ENCODE measurements at places on chromosomes 16 and 17.

DNA sequence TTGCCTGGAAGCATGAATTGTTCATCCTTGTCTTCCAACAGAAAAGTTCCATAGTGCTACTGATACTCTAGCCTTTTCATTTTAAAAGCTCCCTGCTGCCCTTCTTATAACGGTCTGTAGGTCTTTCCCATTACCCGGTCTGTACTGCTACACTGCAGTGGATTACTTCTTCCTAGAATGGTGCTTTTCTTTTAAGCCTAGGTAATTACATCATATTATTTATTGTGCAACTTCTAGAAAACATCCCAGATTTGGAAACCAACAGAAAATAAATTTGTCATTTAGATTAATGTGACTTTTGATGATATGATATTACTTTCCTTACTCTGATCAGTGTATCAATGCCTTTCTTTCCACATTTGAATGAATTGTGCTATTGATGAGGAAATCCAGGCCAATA, 199.4 kb downstream of the TANC2 start:
- no peak for DNase-seq

GRCh38 chr17:4272972-4273368, 9.2 kb upstream of the ANKFY1 start:
- no peak for DNase-seq

DNA sequence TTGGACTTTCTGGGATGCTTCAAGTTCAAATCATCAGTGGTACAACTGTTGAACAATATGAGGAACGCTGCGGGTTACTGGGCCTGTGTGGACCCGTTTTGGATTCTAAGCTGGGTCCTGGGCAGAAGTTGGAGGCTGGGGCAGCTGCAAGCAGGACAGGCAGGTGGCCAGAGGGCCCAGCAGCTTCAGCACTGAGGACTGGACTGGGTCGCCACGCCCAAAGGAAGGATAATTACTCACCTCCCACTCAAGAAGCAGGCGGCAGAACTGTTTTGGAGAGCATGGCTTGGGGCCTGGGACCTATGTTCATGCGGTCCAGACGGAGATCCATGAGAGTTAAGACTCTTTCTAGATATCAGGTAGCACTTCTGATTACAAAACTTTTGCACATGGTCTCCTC, 1.5 kb upstream of the ZNHIT3 start:
- DNase-seq: no peak

- no peak for DNase-seq
Measured at GRCh38 chr16:30535106-30535776, 583 bp upstream of the ZNF747 start.

DNA sequence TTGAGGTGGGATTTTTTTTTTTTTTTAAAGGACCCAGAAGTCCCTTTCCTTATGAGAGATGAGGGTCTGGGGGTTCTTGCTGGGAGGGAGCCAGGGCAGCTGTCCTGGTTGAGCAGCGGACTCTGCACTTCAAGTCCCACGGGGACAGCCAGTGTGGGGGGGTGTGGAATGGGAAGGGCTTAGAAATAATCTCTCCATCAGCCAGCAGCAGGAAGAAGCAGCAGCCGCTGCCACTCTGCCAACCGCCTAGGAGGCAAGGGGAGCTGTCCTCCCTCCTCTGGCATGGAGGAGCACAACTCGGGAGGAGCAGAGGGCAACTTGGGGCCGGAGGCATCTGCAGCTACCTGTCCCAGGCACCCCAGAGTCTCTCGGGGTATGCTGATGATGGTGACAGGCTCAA, at the start of gene KCNG4:
KCNG4 (minus strand) TSS at position 104 of the 400 bp plus-strand sequence. CDS start 2,527 bp downstream, outside the sequence.
- DNase-seq: no peak

GRCh38 chr16:23074423-23074822, 74.8 kb downstream of the USP31 start:
- DNase-seq: no peak

DNA sequence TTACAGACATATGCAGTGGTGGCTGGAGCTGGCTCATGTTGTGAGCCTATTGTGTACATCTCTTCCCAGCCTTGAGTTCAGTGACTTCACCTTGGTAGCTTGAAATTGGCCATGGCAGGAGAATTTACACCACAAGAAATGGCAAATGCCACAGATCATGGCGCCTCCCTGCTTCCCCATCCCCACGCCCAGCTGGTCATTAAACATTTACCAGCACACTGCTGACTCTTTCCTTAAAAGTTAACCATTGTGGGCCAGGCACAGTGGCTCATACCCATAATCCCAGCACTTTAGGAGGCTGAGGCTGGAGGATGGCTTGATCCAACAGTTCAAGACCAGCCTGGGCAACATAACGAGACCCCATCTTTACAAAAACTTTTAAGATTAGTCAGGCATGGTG, 22.6 kb upstream of the ITGB4 start:
- no peak for DNase-seq

DNA sequence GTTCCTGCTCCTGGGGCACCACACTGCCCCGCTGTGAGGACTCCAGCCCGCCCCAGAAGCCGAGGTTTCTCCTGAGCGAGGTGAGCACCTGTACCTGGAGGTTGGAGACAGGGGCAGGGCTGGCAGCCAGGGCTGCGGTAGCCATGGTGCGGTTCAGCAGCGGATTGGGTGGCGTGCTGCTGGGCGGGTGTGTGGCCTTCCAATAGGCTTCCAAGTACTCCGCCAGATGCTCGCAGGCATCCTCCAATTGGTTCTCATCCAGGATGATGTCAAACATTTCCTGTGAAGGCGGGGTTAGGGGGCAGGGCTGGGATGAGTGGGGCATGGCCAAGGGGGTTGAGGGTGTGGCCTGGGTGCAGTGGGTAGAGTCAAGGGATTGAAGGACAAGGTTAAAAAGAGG, 11.3 kb upstream of the ARL5C start:
- no peak for DNase-seq

- no peak for DNase-seq
Measured at GRCh38 chr16:31377210-31377903, 15.8 kb upstream of the ITGAD start.

DNA sequence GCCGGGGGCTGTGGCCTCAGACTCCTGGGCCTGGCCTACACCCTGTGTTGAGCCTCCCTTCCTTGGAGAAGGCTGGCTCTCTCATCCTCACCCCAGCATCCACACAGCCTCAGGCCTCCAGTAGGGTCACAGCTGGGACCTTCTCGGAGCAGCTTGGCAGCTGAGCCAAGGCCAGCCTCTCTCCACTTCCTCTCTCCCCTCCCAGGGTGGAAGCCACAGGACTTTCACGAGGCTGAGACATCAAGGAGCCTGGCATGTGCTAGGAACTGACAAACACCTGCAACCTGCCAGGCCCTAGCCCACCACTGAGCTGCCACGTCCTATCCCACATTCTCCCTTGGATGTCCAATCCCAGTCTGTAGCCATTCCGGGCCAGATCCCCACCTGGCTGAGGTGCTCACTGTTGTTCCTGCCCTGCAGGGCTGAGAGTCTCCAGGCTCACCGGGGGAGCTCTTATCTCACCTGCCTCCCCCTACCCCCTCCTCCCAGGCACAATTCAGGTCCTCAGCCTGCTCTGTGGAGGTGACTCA, 3.1 kb downstream of the MMP15 start:
- DNase-seq: no peak

GRCh38 chr17:62085511-62086408, 20.7 kb upstream of the MED13 start:
- DNase-seq: no peak

DNA sequence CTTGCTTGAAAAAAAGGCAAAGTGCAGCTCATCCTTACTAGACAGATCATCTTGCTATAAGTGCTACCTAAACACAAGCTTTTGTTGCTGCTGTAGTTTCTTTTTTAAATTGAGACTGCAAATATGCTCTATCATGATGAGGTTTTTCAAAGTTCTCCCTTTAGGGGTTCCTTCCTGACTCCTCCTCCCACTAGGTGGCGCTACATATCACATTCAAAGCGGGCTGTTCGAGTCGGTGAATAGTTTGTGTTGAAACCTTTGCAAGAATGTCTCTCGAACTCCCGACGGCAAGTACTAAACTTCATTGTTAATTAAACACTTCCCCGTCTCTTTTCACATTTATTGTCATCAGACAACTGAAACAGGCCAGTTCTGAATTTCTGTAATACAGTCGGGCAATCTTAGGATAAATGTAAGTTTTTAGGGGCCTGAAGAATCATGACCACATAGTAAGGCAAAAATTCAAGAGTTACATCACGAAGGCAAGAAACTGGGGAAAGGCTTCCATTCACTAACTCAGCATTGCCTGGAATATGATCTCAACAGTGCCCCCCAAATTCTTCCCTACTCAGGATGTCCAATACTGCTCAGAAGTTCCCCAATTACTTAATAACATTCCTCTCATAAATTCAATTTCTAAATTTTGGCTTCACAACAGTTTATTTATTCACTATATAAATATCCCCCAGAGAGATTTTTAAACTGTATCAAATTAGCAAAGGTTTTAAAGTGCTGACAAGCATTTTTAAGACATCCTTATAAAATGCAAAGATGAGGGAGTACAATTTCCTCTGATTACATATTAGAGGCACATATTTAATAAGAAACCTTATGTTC, 6.7 kb downstream of the HS3ST3A1 start:
- DNase-seq: peak; percentile 86

DNA sequence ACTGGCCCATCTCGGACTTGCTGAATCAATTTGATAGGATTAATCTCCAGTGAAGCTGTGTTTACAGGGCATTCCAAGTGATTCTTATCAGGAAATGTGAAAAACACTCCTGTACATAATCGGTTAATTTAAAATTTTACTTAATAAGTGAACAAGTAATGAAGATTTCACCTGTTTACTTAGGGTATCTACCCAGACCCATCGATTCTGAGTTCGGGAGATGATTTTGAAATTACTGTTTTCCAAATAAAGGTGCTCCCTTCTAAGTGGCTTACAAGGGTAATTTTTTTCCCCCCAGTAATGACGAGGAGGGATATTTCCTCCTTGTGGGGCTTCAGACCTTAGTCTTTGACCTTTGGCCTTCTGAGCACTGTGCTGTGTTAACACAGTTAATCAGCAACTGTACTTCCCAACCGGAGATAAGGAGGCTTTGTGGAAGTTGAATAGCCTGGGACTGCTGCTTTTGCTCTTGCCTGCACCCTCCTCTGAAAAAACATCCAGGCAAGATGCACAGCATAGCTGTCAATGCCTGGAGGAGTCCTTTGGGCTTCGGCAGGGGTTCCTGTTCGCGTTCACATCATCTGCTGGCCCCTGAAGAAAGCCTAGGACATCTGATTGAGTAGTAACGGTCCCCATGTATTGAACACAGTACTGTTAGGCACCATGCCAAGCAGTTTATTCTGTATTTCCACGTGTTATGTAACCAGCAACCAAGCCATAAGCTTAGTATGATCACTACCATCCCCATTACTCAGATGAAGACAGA, 1.8 kb downstream of the FAHD1 start:
- DNase-seq: no peak

GRCh38 chr17:75153780-75154194, 525 bp downstream of the JPT1 start:
- DNase-seq: no peak

DNA sequence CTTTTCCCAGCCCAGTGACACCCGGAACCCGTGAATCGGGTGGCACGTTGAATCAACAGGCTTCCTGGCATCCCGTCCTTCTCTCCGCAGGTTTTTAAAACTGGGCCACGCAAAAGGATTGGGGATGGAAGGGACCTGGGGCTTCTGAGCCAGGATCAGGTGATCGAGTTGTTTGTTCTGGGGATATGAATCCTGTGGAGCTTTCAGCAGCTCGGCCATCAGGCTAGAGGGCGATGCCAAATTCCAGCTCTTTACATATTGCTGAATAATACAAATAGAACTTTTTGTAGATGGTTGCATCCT, 473 bp downstream of the SUPT6H start:
- no peak for DNase-seq

DNA sequence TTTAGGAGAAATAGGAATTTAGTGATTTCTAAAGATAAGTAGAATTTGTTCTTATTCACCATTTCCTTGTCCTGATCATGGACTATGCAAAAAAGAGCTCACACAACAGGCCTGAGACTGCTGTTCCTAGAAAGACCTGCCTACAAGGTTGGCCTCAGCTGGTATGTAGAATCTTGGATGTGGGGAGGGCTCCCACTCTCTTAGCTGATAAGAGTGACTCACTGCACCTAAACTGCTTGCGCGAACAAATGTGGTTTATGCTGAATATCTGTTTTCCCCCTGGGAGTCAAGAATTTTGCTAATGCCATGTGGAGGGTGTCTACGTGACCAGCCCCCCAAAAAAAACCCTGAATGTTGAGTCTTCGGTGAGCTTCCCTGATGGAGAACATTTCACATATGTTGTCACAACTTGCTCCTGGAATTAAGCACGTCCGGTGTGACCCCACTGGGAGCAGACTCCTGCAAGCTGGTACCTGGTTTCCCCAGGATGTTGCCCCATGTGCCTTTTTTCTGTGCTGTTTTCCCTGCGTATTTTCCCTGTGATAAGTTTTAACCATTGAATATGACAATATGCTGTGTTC, 68.8 kb upstream of the HSBP1 start:
- no peak for DNase-seq

DNA sequence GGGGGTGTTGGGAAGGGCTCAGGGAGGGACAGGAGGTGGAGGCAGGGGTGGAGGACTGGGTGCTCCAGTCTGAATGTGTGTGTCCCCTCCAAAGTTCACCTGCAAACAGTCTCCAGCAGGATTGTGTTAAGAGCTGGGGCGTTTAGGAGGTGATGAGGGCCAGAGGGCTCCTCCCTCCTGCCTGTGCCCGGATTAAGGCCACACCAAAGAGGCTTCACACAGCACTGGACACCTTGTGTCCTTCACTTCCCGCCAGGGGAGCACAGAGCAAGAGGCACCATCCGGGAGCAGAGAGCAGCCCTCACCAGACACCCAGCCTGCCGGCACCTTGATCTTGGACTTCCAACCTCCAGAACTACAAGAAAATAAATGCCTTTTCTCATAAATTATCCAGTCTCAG, 30.2 kb upstream of the ENPP7 start:
- DNase-seq: no peak

DNA sequence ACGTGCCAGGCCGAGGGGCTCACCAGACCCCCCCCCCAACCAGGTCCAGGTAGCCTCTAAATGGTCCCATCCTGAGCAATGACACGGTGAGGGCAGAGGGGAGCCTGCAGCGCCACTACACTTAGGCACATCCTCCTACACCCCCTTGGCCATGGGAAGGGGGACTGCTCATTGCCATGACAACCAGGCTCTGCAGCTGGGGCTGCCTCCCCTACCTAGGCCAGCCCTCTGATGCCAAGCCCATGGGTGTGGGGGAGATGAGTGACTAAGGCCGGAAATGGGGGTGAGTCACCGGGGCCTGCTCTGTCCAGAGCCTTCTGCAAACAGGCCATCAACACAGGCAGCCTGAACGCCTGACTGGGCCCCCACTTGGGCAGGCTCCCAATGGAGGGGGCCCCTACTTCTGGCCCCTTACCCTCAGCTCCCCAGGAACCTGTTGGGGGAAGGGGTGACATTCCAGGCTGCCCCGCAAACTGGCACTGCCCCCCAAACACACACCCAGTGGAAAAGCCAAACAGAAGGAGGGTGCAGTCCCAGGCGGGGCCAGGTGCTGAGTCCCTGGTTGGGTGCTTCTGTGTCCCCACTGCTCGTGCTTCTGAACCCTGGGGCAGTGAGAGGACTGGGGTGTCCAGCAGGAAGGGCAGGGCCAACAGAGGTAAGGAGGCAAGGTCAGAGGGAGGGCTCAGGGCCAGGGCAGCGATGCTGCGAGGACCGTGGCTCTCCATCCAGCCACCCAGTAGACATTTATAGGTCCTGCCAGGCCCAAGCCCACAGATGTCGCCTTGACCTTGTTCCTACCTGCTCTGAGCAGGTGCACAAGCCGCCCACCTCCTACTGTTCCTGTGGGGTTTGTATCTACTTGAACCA, 8.2 kb downstream of the PLCD3 start:
- DNase-seq: no peak

GRCh38 chr17:37614391-37614790, 5.2 kb upstream of the SYNRG start:
- no peak for DNase-seq

- no peak for DNase-seq
Measured at GRCh38 chr17:58493506-58493905, 5.3 kb upstream of the HSF5 start.

All from Ammon's horn (tissue), 1 donor.